Urinary bladder (tissue), 4 donors: ENCODE measurements at places on chromosomes 11 and 22.

- no peak for DNase-seq
These were observed 120.1 kb downstream of the PARVA start for GRCh38 chr11:12497431-12497830.

DNA sequence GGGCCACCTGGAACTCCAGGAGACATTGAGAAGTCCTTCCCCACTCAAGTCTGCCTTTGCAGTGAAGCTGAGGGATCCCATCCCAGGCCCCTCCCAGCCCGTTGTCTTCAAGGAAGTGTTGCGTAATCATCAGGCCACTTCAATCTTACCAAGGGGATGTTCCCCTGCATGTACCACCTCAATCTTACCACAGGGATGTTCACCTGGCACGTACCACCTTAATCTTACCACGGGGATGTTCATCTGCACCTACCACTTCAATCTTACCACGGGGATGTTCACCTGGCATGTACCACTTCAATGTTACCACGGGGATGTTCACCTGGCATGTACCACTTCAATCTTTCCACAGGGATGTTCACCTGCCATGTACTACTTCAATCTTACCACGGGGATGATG, 108.0 kb upstream of the SYN3 start:
- DNase-seq: no peak

DNA sequence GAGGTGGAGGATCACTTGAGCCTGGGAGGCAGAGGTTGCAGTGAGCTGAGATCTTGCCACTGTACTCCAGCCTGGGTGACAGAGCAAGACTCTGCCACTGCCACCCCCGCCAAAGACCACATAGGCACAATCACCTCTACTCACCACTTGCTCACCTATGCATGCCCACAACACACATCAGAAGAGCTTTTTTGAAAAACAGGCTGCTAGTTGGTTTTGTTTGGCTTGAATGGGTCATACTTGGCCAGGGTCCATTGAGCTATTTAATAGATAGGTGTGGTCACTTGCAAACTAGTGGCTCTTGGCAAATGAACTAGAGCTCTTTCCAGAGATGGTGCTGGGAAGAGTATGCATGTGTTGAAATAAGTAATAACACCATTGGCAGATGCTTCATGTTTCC, 80.1 kb downstream of the EMSY start:
- no peak for DNase-seq

GRCh38 chr22:28988457-28988856, 73.2 kb downstream of the C22orf31 start:
- no peak for DNase-seq
